ENCODE measurements at places on chromosomes 5 and 9. TPM values are rescaled to one million over a fixed set of nuclear protein-coding genes. Genes with fewer than 3 reads are reported as not detected.

- peaks cover 19% of the 10 kb centered on the region for H3K4me1 ChIP-seq
- no peak overlapping the region for H3K4me3 ChIP-seq
- H3K27ac ChIP-seq, result no peak overlapping the region
- no peaks in the 10 kb centered on the region for H3K36me3 ChIP-seq
These were observed 424.1 kb upstream of the CD180 start for GRCh38 chr5:67620424-67621397.

PCDHGB3 gene
- total RNA-seq, result 1.2 TPM

GRCh38 chr9:36874921-36875320 is 159.1 kb downstream of the PAX5 start:
- no peaks in the 10 kb centered on the region for H3K36me3 ChIP-seq
- no peak overlapping the region for H3K4me3 ChIP-seq
- peaks cover 54% of the 10 kb centered on the region for H3K27me3 ChIP-seq
- no peak for DNase-seq
- no peaks in the 10 kb centered on the region for H3K4me1 ChIP-seq

SPAG8 gene
- total RNA-seq, result 14.2 TPM

- H3K36me3 ChIP-seq, result no peaks in the 10 kb centered on the region
- no peak overlapping the region for H3K4me3 ChIP-seq
- no peaks in the 10 kb centered on the region for H3K4me1 ChIP-seq
- no peak for DNase-seq
- no peak overlapping the region for H3K27ac ChIP-seq
These were observed 52.8 kb upstream of the SLC44A1 start for GRCh38 chr9:105191508-105192121.

DNA sequence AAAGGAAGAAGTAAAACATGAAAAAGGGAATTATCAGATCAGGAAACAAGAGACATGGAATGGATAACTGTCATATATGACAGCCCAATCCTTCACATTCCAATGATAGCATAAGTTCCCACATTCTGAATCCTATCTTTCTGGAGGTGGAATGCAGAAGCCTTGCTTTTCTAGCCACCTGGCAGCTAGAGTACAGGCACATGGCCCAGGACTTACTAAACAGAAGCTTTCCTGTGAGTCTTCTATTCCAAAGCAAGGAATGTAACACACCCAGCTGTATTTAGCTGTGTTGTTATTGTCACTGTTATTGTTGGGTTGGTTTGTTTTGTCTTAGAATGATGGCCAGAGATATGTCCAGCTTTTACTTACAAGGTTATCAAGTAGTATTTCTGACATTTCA is 780.5 kb upstream of the ZNF608 start:
- no peak for DNase-seq
- H3K27me3 ChIP-seq, result no peaks in the 10 kb centered on the region
- no peak overlapping the region for H3K27ac ChIP-seq
- no peak overlapping the region for H3K4me3 ChIP-seq
- no peaks in the 10 kb centered on the region for H3K4me1 ChIP-seq

Measured in type B pancreatic cell (in vitro differentiated cells).